Activated gamma-delta T cell treated with anti-CD3 and anti-CD28 coated beads, Interleukin-2, amount 50 U/mL, for 16 hours (primary cell): ENCODE measurements at places on chromosomes 1 and 21.

- no peak for DNase-seq
Measured at GRCh38 chr1:58397187-58397820, 149.2 kb downstream of the OMA1 start.

- DNase-seq, result no peak
Measured at GRCh38 chr1:202010180-202011015, at the start of gene ELF3. TSS of gene ELF3 (plus strand) at chr1:202010587. CDS start at chr1:202011137, 550 bp downstream.

DNA sequence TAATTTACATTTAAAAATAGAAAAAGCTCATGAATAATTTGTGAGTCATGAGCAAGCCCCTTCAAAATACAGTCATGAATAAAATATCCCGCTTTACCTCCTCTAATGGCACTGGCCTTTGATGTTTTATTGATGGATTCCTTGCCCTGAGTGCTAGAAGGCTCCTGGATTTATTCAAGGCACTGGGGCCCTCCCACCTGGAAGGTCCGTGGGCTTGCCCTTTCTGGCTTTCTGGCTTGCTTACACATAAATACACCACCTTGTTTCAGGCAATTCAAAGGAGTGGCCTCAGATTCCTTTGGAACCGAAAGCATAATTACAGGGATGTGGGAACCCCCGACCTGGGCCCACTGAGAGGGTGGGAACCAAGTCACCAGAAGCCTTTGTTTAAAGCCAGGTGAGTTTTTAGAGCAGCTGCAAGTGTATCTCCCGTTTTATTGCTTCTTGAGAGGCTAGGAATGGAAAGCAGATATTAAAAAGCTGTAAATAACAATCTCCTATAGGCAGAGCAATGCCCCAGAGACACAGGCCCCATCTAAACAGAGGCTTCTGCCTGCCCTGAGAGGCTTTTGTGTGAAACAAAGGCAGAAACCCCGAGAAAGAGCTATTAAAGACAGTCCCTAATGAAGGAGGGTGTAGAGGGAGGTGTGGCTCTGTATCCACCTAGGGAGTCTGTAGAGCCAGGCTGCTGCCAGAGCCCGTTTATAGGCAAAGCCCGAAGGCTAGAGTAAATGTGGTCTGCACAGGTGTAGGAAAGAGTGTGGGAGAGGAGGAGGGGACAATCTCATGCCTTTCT lies 126.4 kb downstream of the FAM78B start:
- no peak for DNase-seq

- no peak for DNase-seq
Measured at GRCh38 chr1:216823731-216824130, 100.5 kb upstream of the ESRRG start.

GRCh38 chr21:45045481-45045880 lies 28.9 kb upstream of the ADARB1 start:
- DNase-seq, result no peak

- no peak for DNase-seq
Measured at GRCh38 chr1:50917138-50918137, 42.6 kb downstream of the FAF1 start.

DNA sequence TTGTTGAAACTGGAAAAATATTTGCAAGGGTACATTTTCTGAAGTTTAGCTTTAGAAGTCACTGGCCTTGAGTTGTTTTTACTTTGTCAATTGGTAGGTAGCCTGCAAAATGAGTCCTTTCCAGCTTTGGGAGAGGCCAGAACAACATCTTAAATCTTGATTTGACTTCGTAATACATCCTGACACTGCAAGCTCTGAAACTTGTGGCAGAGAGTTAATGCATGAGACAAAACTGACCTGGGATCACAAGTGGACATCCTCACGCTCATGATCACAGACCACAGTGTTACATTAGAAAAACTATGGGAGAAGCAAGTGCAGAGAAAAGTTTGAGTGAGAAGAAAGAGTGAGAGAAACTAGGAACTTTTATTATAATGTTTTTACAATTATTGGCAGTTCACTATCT lies 550.9 kb downstream of the USP25 start:
- no peak for DNase-seq

DNA sequence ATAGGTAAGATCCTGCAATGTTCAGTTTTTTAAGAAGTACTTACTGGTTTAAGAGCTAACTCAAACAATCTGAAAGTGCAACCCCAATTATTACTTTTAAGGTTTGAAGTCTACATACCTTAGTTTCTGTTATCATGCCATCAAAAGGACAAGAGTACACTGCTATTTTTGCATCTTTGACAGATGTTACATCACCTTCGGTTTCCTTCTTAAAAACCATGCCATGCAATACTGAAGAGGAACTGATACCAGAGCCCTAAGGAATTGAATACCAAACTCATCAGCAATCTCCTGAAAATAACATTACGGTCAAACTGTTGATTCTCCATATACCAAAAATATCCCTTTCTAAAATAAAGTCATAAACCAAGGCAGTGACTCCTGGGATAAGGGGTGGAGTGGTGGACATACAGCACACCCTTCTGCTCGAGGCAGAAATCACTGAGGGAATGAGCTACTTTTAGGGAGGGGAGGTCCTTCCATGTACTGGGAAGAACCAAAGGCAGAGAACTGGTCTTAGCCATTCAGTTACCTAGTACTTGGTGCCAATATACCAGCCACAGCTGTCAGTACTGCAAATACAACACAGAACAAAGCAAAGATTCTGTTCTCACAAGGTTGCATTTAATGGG lies 8.5 kb downstream of the CCT8 start:
- DNase-seq, result no peak

DNA sequence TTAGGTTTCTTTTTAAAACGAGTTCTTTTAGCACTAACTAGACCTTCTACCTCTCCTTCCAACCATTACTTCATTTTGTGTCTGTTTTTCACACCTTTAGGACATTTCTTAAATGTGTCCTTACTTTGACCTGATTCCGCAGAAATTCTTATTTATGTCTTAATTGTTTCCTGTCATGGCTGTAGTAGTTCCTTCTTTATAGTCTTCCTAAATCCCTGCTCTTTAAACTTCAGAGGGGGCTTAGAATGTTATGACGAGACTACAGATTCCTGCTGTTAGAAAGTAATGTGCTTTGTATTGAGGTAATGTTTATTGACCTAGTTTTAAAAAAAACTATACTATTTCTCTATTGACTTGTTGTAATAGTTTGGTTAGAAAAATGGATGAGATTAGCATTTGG lies 70.4 kb downstream of the HMCN1 start:
- no peak for DNase-seq

DNA sequence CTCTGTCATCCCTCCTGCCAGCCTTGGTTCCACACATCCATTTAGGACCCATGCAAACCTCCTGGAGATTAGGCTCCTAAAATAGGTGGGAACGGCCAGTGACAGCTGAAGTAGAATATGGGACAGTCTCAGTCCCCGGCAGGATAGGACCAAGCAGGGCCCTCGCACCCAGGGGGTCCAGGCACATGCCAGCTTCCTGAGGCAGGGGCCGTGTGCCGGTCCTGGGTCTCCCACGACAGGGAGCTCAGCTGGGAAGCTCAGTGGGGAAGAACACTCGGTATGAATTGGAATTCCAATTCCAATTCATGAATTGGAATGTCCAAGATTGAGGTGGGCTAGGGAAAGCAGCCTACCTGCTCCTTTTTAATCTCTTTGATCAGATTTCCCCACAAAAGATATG lies 9.8 kb downstream of the MUL1 start:
- DNase-seq, result no peak

GRCh38 chr1:24743404-24744211 lies 1.6 kb upstream of the CLIC4 start:
- no peak for DNase-seq

GRCh38 chr1:205930799-205931281 lies 12.4 kb downstream of the SLC26A9 start:
- DNase-seq, result no peak

DNA sequence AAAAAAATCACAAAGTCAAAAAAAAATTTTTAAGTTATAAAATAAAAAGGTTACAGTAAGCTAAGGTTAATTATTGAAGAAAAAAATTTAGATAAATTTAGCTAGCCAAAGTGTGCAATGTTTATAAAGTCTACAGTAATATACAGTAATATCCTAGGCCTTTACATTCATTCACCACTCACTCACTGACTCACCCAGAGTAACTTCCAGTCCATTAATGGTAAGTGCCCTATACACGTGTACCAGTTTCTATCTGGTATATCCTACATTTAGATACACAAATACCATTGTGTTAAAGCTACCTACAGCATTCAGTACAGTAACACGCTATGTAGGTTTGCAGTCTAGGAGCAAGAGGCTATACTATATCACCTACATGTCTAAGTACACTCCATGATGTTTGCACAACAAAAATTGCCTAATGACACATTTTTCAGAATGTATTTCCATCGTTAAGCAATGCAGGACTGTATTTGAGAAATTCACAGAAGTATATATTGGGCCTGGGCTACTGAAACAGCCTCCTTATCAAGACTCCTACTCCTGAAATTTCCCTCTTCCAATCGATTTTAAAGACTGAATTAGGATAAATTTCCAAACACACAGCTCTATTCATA lies 155.1 kb downstream of the COP1 start:
- no peak for DNase-seq
